ENCODE measurements at places on chromosomes 13 and 19.

DNA sequence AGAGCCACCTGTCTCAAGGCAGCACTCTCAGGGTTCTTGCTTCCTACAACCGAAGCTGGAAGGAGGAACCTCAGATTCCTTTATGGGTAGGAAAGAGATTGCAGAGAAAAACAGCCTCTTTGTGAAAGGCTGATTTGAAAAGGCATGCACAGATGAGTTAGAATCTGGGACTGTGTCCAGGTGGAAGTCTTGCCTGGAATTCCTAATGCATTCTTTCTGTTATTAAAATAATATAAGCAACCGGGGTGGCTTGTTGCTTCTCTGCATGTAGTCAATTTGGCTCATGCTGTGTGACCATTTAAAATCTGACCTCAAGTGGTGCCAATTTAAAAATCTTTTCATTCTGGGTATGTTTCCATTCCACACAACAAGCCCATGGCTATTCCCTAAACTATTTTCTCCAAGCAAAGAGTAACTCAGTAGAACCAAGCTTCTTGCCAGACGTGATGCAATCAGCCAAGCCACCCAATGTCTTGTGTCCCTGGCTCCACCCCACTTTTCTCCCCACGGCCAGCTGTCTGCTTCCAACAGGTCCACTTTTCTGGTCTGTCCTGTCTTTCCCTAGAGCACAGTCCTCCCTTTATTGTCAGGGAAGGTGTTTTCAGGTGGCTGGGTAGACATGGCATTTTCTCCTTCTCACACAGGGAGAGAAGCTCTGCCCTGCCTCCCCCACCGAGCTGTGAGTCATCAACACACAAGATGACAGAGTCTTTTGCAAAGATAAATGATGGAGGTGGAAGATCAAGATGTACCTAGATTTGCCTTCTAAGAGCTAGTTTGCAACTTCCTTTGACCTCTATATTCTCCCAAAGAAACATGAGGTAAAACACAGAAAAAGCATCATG is 394.3 kb downstream of the FOXO1 start:
- no peak for DNase-seq

DNA sequence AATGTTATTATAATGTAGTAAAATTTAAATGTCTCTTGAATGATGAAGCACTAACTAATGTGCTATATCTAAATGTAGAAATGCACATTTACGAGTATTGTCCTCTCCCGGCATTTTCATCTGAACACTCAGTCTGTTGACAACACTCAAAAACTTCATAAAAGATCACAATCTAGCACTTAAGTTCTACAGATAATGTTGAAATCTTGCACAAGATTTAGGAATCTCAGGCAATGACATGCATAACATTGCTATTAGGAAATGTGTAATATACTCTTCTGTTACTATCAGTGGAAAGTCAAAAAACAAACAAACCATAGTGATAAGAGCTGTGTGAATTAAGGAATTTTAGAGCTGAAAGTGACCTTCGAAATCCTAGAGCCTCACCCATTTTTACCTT is 37.5 kb upstream of the XPO4 start:
- no peak for DNase-seq

DNA sequence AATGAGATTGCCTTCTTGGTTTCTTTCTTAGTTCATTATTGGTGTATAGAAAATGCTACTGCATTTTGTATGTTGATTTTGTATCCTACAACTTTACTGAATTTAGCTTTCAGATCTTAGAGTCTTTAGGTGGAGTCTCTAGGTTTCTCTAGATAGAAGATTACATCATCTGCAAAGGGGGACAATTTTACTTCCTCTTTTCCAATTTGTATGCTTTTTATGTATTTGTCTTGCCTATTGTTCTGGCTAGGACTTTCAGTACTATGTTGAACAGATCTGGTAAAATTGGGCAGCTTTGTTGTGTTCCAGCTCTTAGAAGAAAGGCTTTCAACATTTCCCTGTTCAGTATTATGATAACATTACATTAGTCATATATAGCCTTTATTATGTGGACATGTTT is 101.0 kb upstream of the SPRY2 start:
- no peak for DNase-seq

DNA sequence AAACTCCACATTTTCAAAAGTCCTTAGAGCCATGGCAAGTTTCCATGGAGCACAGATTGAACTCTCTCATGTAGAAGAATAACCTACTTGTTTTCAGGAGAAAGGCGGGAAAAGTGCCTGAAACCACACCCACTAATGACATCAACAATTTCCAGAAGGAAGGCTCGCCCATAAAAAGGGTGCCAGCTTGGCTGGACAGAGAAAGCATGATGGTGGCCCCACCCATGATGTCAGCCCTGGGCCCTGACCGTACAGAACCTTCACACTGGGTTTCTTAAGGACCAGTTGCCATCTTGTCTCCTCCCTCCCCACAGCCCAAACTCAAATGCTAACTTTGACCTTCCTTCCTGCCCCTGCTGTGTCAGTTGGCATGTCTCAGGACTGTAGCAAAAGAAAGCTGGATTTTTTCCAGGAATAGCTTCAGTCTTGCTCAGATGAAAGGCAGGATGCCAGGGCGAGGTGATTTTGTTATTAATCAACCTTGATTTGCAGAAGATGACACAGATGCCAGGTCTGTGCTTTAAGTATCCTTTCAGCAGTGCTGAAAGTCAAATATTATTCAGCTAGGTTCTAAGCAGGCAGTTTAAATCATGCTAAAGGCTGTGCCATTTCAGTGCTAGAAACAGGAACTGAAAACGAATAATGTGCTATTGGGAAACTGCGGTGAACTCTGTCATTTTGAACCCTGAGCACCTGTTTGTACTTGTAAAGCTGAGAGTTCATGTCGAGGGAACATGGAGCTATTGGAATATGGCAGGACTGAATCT is 89.5 kb upstream of the RFC3 start:
- DNase-seq = no peak

DNA sequence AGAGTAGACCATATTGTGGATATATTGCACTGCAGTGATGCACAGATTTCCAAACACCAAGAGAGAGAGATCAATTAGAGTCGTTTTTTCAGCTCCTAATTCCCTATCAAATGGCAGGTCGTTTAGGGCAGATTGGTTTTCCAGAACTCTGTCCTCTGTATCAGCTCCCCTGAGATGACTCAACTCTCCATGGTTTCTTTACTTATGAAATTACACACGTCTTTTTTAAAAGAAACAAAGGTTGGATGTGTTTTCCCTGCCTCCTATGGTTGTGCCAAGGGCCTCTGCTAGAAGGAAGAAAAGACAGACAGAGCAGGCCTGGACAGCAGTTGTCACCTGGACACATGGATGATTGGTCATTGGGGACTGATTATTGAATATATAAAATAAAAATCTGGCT is 478.1 kb upstream of the NBEA start:
- DNase-seq = no peak

Data from stimulated activated CD8-positive, alpha-beta memory T cell treated with anti-CD3 and anti-CD28 coated beads, Interleukin-2, amount 100 ng/mL, for 1 hour (primary cell).